Ureter (tissue), 1 donor: ENCODE measurements at places on chromosomes 5 and 9.

- no peak for DNase-seq
These were observed 17.8 kb upstream of the PITX1 start for GRCh38 chr5:135051872-135052271.

DNA sequence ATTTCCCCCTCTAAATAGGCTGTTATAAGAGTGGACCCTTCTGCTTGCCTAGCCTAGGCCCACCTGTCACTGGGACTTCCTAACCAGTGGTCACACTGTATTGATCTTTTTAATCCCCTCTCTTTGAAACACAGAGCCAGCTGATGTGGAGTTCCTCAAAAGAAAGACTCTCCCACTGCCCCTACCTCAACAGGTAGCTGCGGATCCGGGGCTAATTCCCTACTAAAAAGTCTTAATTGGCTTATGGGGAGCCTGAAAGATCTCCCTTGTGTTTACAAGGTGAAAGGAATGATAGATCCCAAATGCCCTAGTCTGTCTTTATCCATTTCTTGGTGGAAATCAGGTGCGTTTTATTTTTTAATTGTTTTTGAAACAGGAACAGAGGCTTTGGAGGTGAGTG, 2.0 kb downstream of the NEUROG1 start:
- no peak for DNase-seq

DNA sequence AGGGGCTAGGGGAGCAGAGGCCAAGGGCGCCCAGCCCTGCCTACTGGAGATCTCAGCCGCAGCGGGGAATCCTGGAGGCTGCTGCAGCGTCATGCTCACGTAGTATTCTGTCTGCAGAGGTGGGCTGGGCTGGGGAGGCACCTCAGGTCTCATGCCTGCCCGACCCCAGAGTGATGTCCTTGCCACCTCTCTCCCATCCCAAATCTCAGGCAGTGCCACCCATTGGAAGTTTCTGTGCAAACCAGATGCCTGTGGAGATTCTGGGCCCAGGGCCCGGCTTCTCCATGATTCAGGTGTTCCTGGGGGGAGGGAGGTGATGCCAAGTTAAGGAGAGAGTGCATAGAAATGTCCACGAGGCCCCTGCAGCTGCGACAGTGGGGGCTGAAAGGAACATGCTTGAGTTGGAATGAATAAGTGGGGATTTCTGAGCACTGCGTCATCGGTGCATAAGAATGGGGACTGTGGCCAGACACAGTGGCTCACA, 72.0 kb downstream of the ANKRD33B start:
- DNase-seq: no peak

GRCh38 chr5:9564752-9565151, 18.9 kb upstream of the SEMA5A start:
- DNase-seq: no peak

DNA sequence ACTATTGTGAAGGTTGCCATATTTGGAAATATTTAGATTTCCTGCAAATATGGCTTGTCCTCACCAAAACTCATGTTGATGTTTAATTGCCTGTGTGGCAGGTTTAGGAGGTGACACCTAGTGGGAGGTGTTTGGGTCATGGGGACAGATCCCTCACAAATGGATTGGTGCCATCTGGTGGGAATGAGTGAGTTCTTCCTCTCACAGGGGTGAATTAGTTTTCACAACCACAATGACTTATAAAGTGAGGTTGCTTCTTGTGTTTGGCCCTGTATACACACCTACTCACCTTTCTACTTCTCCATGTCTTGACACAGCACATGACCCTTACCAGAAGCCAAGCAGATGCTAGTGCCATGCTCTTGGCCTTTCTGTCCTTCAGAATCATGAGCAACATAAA, 41.1 kb downstream of the ISOC1 start:
- no peak for DNase-seq

GRCh38 chr5:120405286-120405864, 58.7 kb upstream of the PRR16 start:
- no peak for DNase-seq

- DNase-seq: peak; percentile 68
These were observed 16.1 kb downstream of the GFI1B start for GRCh38 chr9:132994410-132995120.

- no peak for DNase-seq
These were observed 318.7 kb downstream of the TLE1 start for GRCh38 chr9:81370650-81371049.
